NCI-H1930 (cell line): ENCODE measurements at places on chromosomes 2 and 18.

DNA sequence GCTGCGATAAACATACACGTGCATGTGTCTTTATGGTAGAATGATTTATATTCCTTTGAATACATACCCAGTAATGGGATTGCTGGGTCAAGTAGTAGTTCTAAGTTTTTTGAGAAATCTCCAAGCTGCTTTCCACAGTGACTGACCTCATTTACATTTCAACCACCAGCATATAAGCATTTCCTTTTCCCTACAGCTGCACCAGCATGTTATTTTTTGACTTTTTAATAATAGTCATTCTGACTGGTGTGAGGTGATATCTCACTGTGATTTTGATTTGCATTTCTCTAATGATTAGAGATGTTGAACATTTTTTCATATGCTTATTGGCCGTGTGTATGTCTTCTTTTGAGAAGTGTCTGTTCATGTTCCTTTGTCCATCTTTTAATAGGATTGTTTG is 22.8 kb downstream of the GALNT1 start:
- no peak for DNase-seq

- no peak for DNase-seq
Measured at GRCh38 chr2:73218298-73218697, 4.3 kb downstream of the SMYD5 start.

GRCh38 chr2:240060977-240061591 is 7.8 kb upstream of the OR6B3 start:
- no peak for DNase-seq

DNA sequence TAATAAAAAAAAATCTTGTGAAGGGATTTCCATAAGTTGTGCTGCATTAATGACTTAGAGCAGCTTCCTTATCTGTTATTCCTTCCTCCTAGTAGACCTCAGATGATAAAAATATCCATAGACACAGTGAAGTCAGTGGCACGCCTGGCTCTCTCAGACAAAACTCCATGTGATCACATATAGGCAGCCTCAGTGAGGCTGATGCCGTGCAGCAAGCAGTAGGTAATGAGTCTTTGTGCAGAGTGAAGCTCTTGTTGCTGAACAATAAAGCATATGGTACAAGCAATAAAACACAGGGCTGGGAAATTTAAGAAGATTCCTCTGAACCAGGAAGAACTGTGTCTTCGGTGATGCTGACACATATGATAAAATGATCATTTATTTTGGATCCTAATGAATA is 102.7 kb downstream of the CSRNP3 start:
- DNase-seq, result no peak

DNA sequence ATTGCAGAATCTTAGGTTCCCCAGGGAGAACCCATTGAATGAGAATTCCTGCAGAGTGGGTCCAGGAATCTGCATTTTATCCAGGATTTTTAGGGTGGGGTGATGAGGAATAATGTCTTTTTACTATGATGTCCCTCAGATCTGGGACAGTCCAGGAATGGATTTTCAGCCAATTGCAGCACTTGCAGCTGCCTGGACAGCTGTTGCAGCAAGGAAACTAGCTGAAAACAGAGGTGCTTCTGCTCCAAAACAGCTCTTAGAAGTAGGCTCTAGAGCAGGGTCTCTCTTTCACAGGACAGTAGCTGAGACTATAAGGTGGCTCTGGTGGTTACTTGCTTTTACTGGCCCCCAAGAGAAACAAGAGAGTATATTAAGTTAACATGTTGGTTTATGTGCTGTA is 9.1 kb downstream of the GLI2 start:
- no peak for DNase-seq

DNA sequence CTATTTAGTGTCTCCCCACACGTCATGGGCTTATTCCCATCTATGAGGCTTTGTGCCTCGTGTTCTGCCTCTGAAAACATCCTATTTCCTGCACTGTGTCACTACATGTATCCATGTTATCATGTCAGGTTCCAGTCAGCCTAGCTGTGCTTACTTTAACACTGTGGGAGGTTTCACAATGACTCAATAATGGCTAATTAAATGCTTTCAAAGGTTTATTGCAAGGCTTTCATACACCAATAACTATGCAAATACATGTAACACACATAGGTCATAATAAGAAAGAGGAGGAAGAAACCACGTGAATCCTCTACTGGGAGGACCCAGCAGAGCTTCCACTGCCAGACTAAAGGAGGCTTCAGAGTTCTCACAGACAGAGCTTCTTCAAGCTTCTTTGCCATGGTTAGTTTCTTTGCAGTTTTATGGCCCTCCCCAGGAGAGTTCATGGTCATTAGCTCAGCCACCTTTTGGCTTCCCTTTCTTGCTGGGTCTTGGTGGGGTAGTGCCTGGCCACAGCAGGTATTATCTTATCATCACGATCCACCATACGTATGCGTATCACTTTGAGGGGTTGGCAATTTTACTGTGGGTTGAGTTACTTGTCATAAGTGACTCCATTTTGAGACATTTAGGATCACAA is 5.1 kb upstream of the COLEC12 start:
- no peak for DNase-seq

DNA sequence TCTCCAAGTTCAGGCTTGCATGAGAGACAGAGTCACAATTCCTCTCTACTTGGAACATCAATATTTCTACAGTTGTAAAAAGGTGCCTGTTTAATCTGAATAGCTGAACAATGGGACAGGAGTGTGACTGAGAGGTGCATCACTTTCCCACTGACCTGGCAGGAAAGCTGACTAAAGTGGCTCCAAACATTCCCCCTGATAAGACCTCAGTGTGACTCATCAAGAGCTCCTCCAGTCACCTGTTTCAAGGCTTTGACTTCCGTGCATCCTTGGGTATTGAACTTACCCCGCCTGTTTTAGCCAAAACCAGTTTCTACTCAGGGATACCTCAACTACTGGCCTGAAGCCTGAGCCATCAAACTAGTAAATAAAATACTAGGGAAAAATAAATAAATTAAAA is 453.9 kb upstream of the DDX18 start:
- no peak for DNase-seq

- DNase-seq, result no peak
Measured at GRCh38 chr2:134074619-134075018, 179.3 kb upstream of the MGAT5 start.

DNA sequence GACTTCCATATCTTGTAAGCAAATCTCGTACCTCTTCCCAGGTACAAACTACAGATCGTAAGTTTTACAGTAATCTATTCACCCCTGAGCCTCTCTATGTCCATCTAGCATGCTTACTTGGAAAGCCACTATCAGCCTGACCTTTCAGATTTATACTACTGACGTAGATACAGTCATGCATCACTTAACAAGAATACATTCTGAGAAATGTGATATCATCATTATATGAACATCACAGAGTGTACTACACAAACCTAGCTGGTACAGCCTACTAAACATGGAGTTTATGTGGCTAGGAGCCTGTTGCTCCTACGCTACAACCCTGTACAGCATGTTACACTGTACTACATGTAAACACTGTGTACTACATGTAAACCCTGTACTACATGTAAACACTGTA is 293.2 kb upstream of the ZNF804A start:
- DNase-seq, result no peak

DNA sequence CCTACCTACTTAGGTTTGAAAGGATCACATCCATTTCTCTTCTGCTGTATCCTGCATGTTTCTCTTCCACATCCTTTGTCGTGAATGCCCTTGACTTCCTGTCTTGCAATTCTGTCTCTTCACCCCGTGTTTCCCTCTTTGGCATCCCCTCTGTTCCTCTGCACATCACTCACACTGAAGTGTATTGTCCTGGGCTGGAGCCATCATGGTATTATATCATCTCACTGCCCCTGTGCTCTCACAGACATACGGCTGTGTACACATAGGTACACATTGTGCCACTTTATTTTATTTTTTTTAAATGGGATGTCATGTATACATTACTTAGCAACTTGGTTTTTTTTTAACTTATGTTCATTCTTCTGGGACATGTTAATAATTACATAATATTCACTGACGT is 291.6 kb downstream of the ALPK2 start:
- DNase-seq, result no peak

- no peak for DNase-seq
Measured at GRCh38 chr2:239328351-239329191, 72.2 kb downstream of the HDAC4 start.

GRCh38 chr2:39121523-39122063 is 742 bp upstream of the SOS1 start:
- DNase-seq, result no peak

- DNase-seq, result no peak
Measured at GRCh38 chr2:96856776-96857666, 795 bp downstream of the ANKRD39 start.

GRCh38 chr2:184633726-184634125 is 35.4 kb downstream of the ZNF804A start:
- no peak for DNase-seq

- no peak for DNase-seq
Measured at GRCh38 chr2:32632089-32632488, 4.2 kb downstream of the TTC27 start.

GRCh38 chr2:43729491-43730174 is 44.2 kb upstream of the DYNC2LI1 start:
- no peak for DNase-seq

GRCh38 chr2:116810645-116811044 is 1003.8 kb upstream of the DDX18 start:
- DNase-seq, result no peak

- DNase-seq, result no peak
Measured at GRCh38 chr18:42094875-42095274, 139.8 kb downstream of the PIK3C3 start.

DNA sequence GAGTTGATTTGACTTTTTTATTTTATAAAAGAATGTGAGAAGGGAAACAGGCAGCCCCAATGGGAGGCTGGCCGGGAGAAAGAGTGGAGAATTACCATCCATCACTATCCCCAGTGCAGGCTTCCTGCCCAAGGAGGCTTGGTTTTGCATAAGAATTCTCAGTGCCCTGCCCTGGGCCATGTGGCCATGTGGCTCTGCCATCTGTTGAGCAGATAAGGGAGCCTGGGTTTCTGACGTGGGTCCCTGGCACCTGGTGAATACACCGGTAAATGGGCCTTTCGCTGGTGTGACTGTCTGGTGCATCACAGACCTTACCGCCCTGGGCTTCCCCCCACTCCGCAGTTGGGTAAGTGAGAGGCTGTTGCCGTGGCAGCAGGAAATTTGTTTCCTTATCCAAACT is 54.5 kb upstream of the TMEM163 start:
- no peak for DNase-seq

- no peak for DNase-seq
Measured at GRCh38 chr18:46346213-46346612, 242.0 kb downstream of the HAUS1 start.

- DNase-seq, result no peak
Measured at GRCh38 chr2:99852376-99852934, 289.9 kb downstream of the AFF3 start.

- DNase-seq, result no peak
Measured at GRCh38 chr2:162840598-162841246, 2.2 kb upstream of the KCNH7 start.

DNA sequence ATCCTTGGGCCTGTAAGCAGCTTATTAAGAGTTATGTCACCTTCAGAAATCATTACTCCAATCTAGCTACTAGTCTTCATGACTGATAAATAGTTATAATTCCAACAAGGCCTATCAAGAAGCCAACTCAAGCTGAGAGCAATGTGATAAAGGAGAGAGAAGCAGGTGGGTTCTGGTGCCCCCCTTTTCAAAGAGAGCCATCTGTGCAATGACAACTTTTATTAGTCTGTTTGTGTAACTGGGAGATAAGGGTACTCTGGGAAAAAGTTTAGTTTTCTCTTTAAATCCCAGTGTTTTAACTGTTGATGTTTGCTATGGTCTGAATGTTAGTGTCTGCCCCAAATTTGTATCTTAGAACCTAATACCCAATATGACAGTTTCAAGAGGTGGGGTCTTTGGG is 60.6 kb downstream of the CCDC93 start:
- DNase-seq, result no peak

GRCh38 chr2:132824716-132825115 is 154.7 kb upstream of the LYPD1 start:
- DNase-seq, result no peak

DNA sequence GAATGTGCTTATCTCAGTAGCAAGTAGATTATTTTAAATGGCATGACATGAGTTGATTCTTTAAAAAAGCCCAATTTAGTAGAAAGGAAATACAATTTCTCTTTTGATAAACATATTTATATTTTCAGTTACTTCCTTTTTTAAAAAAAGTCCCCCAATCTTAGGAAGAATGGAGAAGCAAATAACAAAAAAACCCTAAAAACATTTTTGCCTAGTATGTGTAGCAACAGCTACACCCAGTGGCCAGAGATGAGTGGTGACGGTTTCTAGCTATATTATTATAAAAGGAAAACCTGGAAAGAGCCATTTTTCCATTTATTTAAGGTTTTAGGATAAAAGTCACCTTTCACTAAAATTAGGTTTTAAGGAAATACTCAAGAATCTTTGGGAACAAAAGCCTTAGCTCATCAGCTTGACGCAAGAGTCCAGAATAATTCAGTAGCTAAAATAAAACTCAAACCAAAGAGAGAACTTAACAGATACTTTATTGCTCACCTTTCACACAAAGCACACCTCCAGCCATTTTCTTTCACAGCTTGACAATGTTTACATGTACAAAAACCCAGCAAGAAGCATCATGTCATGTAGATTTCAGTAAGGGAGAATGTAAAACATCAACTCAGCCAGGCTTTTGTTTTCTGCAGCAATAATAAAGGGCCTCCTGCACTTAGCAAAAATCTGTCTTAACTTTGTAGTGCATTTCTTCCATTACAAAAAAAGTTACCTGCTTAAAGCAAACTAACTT is 15.7 kb downstream of the FAM98A start:
- no peak for DNase-seq

GRCh38 chr2:42233976-42234441 is 64.9 kb downstream of the EML4 start:
- DNase-seq, result no peak

DNA sequence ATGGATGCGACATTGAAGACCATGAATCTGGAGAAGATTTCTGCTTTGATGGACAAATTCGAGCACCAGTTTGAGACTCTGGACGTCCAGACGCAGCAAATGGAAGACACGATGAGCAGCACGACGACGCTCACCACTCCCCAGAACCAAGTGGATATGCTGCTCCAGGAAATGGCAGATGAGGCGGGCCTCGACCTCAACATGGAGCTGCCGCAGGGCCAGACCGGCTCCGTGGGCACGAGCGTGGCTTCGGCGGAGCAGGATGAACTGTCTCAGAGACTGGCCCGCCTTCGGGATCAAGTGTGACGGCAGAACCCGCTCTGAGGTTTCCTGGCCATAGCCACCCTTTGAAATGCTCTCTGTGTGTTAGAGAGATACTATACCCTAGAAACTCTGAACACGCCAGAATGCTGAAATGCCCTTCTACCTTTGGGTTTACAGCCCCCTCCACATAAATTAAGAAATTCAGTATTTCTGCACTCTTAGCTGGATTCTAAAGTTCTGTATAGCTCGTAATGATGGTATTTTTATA is 659 bp downstream of the CHMP1B start:
- no peak for DNase-seq

- no peak for DNase-seq
Measured at GRCh38 chr2:146584316-146584715, 1260.5 kb upstream of the ACVR2A start.
